Iris pigment epithelial cell (primary cell): ENCODE measurements at places on chromosomes 6 and 20.

DNA sequence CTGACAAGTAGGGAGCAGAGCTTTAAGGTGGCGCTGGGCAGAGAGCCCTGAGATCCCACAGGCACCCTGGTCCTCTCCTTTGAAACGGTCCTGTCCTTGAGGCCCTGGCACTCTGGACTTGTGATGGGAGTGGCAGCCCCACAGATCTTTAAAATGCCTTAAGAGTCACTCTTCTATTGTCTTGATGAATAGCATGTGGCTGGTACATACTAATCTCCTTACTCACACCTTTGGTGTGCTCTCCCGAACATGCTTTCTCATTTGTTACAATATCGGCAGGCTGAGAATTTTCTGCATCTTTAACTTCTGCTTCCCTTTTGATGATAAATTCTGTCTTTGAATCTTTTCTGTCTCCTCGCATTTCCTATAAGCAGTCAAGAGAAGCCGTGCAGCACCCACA, 333.8 kb downstream of the TFAP2A start:
- no peak for DNase-seq

DNA sequence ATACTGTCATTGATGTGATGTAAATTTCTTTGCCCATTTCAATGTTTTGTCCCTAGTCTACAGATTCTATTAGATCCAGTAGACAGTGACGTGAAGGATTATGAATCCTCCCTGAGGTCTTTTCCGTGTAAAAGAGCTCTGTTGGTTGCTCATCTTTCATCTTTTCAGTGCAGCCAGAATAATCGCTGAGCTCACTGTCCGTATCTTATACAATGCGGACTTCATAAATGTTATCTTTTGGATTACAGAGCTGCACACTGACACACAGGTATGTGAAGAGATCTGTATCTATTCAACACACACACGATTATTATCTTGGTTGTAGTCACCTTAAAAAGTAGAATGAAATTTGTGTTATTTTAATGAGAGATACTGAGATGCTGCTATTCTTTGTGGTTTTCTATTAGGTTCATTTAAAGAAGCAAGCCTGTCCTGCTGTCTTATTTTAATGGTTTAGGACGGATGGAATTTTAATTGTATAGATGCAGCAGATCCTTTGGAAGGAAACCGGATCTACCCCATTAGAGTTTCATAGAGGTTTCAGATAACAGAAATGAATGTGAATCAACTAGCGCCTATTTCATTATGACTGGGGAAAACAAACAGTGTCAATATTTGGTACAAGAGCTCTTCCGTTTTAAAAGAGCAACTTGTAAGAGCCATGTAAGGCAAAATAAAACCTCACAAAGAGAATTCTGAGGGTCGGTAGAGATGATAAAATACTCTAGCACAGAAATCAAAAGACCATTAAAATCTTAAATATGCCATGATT, 79.4 kb downstream of the BMP6 start:
- no peak for DNase-seq

DNA sequence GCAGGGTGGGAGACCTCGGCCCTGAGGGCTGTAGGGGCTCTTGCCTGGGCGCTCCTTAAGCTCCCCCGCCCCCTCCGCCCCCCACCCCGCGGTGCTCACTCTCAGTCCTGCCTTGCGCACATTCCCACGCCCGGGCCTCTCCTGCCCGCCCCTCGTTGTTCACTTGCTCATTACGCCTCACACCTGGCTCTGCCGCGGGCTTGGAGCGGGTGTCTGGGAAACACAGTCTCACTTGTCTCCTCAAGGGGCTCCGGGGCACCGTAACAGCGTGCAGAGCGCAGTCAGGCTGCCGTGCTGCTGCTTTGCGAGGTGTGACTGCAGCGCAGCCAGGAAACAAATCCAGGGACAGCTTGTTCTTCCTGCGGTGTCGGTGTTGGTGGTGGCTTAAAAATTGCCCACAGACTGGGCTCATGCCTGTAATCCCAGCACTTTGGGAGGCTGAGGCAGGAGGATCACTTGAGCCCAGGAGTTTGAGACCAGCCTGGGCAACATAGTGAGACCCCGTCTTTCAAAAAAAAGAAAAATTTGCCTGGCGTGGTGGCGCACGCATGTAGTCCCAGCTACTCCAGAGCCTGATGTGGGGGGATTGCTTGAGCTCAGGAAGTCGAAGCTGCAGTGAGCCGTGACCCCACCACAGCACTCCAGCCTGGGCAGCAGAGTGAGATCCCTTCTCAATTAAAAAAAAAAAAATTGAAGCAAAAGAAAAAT, 4.6 kb downstream of the NPBWR2 start:
- DNase-seq = no peak

- no peak for DNase-seq
These were observed 301.8 kb downstream of the TBC1D32 start for GRCh38 chr6:121032268-121033006.

DNA sequence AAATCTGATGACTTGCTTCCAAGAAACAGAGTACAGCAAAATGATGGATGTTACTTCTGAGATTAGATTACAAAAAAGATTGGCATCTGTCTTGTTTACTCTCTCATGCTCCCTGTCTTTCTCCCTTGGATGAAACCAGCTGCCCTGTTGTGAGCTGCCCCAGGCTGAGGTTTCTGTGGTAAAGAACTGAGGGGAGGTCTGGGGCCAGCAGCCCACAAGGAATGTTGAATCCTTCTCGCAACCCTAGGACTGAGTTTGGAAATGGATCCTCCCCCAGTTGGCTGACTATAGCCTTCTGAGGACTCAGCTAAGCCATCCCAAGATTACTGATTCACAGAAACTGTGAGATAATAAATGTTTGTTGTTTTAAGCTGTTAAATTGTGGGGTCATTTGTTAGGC, 5.6 kb upstream of the HECA start:
- DNase-seq = peak; percentile 83

- no peak for DNase-seq
These were observed 25.8 kb downstream of the PRL start for GRCh38 chr6:22271081-22271480.

GRCh38 chr6:53924277-53924676, 129.5 kb downstream of the LRRC1 start:
- DNase-seq = no peak

DNA sequence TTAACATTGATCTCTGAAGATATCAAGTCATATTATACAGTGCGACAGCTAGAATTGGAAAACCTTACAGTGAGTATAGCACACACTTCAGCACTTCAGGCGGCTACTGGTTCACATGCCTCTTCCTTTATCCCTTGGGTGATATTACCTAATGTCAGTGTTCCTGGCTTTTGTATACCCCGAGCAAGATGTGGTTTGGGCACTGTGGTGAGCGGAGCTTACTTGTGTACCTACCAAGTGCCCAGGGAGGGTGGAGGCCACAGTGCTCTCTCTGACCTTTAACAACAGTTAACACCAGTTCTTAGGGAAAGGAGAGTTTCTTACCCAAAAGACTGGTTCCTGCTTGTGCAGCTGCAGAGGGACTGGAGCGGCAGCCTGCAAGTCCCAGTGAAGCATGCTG, 64.4 kb downstream of the PTPN1 start:
- DNase-seq = no peak

GRCh38 chr20:20271271-20271670, 96.6 kb upstream of the INSM1 start:
- no peak for DNase-seq

DNA sequence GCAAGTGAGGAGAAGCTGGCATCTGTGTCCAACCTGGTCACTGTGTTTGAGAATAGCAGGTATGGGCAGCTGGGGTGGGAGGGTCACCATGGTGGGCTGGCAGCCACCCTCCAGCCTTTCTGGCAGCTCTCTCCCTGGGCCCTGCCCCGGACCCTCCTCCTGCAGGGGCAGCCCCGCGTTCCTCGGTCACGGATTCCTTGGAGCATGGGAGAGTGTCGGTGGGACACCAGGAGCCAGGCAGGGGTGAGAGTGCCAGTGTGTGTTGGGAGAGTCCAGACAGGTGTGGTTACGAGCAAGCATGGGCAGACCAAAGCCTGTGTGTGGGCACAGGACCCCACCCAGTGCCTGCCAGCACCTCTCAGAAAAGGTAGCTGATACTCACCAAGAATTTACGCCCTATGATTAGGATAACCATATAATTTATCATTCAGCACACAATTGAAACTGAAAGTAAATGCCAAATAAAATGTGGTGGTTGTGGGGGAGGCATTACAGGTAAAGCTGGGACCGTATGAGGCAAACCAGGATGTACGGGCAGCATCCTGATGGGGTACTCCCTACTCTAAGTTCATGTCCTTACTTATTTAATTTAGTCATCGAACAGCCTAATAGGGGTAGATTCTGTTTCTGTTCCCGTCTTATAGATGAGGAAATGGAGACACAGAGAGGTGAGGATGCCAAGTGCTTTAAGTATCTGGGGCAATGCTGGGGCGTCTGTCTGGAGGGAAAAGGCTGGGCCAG, 542 bp downstream of the FGD2 start:
- DNase-seq = no peak

DNA sequence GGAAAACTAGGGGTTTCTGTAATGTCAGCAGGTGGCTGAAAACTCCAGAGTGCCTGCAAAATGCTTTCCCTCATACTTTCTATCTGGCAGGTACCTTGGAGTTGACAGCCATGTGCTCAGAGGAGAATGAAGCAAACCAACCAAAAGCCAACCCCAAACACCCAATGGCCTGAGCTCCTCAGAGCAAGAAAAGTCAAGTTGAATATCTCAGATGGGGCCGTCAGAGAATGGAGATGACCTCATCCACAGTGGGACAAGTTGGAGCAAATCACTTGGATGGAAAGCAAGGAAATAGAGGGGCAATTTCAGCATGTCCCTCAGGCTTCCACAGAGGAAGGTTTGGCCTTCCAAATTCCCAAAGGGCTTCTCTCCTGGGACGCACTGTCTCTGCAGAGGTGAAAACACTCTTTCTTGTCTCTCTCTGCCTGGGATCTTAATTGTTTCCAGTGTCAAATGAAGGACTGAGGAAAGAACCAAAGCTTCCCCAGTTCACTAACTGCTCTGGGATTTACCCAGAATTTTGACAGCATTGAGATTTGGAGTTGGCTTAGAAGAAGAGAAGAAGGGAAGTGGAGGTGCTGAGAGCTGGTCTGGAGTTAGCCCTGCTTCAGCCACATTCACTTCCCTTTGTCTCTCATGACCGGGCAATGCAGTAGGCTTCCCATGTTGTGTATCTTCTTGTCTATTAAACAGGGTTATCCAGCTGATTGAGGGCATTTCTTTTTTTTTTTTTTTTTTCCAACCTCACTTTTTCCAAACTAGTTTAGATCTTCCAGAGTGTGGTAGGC, 42.2 kb downstream of the PRND start:
- no peak for DNase-seq

DNA sequence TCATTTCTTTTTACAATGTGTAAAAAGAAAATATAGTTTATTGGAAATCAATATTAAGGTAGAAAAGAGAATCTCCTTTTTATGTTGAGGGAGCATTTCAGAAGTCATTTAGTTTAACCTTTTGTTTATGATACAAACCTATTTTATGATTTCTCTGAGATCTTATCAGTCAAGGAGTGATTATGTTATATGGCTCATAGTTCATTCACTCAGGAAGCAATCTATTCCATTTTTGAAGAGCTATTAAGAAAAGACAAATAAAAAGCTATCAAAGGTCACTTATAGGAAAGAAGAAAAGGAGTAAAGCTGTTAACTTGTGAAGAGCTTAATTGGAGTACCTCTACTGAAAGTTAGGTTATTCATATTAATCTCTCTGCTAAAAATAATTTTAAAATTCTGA, 526.6 kb upstream of the JAG1 start:
- no peak for DNase-seq

DNA sequence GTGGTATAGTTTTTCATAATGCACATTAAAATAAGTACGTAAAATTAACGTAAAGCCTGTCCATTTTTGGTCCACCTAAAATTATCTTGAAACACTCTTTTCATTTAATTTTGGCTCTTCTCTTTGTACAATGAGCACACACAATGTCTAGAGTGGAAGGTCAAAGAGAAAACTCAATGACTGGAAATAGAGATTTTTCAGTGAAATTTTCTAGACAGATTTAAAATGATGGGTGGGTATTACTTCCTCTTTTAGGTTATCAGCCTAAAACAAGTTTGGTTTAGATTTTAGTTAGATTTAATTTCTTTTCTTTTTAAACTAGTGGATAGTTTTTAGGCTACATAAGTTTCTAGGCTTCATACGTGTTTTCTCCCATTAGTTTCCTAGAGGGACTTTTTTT, 24.9 kb downstream of the DSE start:
- DNase-seq = no peak

- peak; percentile 51 for DNase-seq
These were observed 58.9 kb upstream of the NXT1 start for GRCh38 chr20:23291575-23292240.

DNA sequence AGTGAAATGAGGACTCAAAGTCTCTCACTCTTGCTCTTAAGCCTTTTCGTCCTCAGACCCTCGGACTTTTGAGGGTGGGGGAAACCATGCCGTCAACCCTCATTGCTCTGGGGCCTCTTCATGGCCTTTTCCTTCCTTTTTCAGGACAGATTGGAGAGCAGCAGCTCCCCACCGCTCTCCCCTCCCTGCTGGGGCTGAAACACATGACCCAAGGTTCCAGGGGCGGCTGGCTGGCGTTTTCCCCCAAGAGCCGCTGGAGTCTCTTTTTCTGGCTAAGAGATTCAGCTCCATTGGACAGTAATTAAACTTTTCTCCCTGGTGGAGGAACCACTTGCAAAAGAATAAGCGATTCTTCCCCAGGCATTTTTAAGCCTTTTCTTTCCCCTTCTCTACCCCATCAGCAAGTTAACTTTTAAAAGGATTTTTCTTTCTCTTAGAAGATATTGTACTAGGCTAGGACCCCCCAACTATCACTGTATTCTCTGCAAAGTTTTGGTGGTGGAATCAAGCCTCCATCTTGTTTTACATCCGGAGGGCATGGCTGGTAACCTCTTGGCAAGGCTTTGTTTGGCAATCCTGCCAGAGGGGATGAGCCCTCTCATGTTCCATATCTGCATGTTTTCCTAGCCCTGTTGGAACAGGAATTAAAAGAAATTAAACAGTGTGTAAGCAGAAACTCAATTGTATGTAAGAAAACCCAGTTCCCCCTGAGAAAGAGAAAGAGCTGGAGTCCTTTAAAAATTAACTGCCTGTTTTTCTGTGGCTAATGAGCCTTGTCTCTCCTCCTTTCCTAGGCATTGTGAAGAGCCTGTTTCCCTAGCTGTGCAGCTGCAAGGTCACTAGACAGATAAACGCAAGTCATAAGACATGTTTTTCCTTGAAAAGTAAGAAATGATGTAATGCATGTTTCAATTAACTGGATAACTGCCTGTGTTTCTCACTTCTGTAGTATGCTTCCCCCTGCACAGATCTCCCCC, 100.8 kb upstream of the GPR6 start:
- peak; percentile 7 for DNase-seq

DNA sequence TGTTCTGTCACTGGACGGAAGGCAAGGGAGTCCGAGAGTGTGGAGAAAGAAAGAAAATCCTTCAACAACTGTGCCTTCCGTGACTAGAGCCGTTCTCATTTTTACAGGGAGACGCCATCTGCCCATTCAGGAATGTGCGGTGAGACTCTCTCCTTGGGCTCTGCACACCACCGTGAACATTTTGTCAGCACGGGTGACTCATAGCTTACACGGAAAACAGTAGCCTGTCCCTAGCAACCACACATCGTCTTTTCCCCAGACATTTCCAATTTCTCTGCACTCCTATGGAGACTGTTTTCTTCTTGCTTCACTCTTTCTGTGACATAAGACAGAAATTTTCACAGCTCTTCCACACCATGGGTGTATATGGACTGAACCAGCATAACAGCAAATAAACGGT, 55.1 kb downstream of the TBXT start:
- peak; percentile 20 for DNase-seq
